ENCODE measurements at places on chromosomes 3 and 15.
A peak's percentile ranks its signal among the peaks of the same experiment; 100 is the strongest.

- DNase-seq, result no peak
Observed at GRCh38 chr15:50353251-50353974, 1.6 kb downstream of the GABPB1 start.

DNA sequence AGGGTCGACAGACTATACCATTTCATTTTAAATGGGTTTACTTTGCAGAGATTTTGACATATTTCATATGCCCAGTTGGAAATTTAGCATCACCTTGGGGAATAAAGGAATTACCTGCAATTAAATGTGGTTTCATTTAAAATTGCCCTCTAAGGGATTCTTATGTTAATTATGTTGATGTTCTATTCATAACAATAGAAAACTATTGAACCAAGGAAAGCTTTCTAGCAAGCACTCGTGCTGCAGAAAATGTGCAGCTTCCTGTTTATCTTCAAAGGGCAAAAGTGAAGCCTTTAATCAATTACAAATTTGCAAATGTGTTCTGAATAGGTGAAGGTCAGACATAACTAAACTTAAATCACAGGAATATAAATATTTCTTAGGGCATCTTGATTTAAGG lies 352.1 kb downstream of the CHST2 start:
- no peak for DNase-seq

DNA sequence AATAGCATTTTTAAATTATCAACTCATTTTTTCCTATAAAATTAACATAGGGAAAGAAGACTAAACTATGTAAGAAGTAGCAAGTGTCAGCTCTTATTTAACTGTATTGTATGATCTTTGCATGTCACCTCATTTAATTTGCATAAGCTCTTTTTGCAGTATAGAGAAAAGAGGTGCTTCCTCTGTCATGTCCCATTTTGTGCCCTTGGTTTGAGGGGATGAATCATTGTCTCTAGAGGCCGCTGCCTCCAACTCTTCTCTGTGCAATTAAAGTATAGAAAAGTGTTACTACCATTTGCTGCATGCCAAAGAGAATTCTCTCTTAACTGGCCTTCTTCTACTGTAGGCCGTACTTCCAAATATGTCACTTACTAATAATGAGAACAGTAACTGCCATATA lies 93.4 kb downstream of the LRRC28 start:
- DNase-seq, result no peak

GRCh38 chr3:150372722-150373121 lies 35.4 kb upstream of the TSC22D2 start:
- no peak for DNase-seq

DNA sequence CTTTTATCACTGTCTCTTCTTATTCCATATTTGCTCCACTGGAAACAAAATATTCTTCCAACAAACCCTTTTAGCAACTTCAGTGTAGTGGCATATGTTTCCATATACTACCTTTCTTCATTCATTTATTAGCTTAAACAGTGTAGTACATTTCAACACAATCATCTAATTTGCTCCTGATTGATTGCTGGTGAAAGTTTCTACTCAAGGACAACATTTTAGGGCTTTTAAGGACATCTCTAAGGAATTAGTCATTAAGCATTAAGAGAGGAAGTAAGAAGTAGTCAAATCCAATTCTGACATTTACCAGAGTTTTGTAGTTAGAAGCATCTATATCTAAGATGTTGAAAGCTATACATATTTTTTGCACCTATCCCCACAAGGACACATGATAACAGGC lies 55.8 kb downstream of the RSRC1 start:
- no peak for DNase-seq

- no peak for DNase-seq
Observed at GRCh38 chr3:77917225-77917624, 877.3 kb downstream of the ROBO2 start.

GRCh38 chr3:126937973-126938372 lies 44.9 kb upstream of the PLXNA1 start:
- DNase-seq, result peak; percentile 18

DNA sequence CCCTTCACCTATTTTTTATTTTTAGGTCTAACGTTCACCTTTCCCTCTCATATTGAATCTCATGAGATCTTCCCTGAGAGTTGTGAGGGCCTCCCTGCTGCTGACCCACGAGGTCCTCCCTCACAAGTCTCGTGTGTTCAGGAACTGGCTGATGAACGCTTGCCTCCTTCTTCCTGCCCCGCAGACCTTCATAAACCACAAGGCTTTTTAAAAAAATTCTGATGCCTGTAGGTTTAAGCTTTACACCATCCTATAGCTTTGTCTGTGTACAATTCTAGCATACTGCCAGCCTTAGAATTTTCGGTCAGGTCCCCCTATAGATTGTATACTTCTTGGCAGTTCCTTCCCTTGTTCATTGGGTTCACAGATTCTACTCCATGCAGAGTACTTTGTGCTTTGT lies 50.5 kb downstream of the CHST2 start:
- no peak for DNase-seq

DNA sequence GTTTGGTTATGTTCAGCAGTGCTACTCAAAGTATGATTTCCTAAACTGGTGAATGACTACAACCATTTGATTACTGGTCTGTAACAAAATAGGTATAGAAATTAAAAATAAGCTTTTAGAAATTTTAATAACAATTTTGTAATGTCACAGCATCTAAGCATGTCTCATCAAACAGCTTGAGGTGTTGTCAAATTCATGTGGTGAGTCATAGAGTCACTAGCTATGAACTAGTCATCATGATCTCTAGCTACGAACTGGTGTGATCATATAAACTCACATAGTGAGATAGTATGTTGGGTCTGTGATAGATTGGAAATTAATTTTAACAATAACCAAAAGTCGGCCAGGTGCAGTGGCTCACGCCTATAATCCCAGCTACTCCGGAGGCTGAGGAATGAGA lies 213.9 kb upstream of the RBMS3 start:
- no peak for DNase-seq

- DNase-seq, result no peak
Observed at GRCh38 chr3:80368616-80369015, 600.8 kb upstream of the ROBO1 start.

DNA sequence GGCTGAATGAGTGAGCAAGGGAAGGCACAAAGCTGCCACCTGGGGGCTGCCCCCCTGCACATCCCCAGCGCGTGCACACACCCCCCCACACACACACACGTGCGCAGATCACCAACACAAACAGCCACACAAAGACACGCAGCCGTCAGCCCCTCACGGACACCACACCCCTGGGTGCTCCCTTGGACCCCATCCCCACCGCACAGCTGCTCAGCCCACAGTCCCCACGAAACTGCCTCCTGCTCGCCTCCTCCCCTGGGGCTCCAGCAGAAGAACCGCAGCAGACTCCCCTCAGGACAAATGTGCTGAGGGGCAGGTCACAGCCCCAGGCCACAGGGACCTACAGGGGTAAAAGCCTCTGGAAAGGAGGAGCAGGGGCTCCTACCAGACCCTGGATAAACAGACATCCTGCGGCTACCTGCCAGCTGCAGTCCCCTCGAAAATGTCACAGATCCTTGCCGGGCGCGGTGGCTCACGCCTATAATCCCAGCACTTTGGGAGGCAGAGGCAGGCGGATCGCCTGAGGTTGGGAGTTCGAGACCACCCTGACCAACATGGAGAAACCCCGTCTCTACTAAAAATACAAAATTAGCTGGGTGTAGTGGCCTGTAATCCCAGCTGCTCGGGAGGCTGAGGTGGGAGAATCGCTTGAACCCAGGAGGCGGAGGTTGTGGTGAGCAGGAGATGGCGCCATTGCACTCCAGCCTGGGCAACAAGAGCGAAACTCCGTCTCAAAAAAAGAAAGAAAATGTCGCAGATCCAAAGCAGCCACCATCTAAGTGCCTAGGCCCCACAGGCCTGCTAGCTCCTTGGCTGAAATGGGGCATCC lies 6.5 kb downstream of the TWF2 start:
- DNase-seq, result peak; percentile 37

Data from tibial artery (tissue), 4 donors.